GM23248 (cell line): ENCODE measurements at places on chromosomes 1 and 21. TPM values are rescaled to one million over a fixed set of nuclear protein-coding genes. Genes with fewer than 3 reads are reported as not detected.

Gene IFNAR1
- total RNA-seq: 19.1 and 24.0 TPM in 2 replicates

Gene RNU1-4
- under 0.01 TPM in 1 of 2 replicates, not detected in the other for total RNA-seq

Gene ELAPOR1
- 0.51 and 0.54 TPM in 2 replicates for total RNA-seq

Gene CFAP45
- not detected in 2 replicates for total RNA-seq

Gene HSD3B2
- total RNA-seq: not detected in 2 replicates

Gene CACHD1
- 5.6 and 9.3 TPM in 2 replicates for total RNA-seq

Gene KIF14
- 5.1 and 5.4 TPM in 2 replicates for total RNA-seq

Gene AGT
- not detected in 2 replicates for total RNA-seq

Gene GPR161
- 9.0 and 14.2 TPM in 2 replicates for total RNA-seq

Gene RGS1
- not detected in 2 replicates for total RNA-seq

Gene LCE7A
- total RNA-seq: not detected in 2 replicates

Gene FMO5
- 1.8 and 4.9 TPM in 2 replicates for total RNA-seq

Gene RSPH1
- total RNA-seq: 0.32 TPM in 1 of 2 replicates, not detected in the other

Gene PTPRC
- 0.38 and 0.86 TPM in 2 replicates for total RNA-seq

Gene SPATC1L
- 5.2 and 5.3 TPM in 2 replicates for total RNA-seq

Gene PTCH2
- 0.11 and 0.13 TPM in 2 replicates for total RNA-seq

Gene KRTAP19-1
- total RNA-seq: not detected in 2 replicates

Gene AQP10
- total RNA-seq: not detected in 2 replicates

Gene S100A5
- not detected in 2 replicates for total RNA-seq

Gene SYNJ1
- total RNA-seq: 4.6 and 9.4 TPM in 2 replicates
